ENCODE measurements at places on chromosomes 7 and 10.

DNA sequence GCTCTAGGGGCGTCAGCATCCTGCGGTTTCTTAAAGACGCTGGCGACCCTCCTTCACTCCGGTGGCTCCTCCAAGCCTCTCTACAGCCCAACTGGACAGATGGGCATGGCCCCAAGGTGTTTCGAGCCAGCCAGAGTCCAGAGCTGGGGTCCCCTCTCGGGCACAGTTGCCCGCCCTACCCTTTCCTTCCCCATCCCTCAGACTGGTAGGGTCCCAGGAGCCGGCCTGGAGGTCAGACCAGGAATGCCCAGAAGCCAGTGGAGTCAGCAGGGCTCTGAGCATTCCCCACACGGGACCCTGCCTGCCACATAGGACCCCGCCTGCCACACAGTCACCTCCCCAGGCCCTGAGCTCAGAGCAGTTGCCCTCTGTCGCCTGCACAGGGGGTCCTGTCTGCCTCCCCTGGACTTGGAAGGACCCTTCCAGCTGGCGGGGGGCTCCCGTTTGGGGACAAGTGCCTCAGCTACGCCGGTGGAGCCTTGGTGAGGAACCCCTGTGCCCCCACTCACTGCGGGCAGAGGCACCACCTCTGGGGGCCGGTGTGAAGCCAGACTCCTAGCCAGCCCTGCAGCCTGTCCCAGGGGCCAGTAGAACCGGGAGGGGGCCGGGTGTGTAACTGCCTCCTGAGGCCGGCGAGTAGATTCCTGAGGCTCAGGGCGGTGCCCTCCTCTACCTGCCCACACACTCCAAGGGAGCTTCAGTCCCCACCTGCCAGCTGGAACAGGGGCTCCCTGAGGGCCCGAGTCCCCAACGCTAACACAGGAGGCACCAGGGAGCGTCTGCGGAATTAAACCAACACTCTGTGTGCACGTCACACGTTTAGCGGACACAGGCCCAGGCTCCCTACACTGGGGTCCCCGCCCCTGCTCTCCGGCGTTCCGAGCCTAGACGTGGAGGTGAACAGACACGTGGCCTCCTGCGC lies 19.4 kb upstream of the PDGFA start:
- no peak for DNase-seq

GRCh38 chr7:124263232-124263827 lies 230.5 kb upstream of the TMEM229A start:
- DNase-seq = no peak

- DNase-seq = no peak
These were observed 8.7 kb upstream of the CTAGE4 start for GRCh38 chr7:144174613-144175012.

- DNase-seq = no peak
These were observed 132.4 kb upstream of the GDF10 start for GRCh38 chr10:47167591-47167990.

DNA sequence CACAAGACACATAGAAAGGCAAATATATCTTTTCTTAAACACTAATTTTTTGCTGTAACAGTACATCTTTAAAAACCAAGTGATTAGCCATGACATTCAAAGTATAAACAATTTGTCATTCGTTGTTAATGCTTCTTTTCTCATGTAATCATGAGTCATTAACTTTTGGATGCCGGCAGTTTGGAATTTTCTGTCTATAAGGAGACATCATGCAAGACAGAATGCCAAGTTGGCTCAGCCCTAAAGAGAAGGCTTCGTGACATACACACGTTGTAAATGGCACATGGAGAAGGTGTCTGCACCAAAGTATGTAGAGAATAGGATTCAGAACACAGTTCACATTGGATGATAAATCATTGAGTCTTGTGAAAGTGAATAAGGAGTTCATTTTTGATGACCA lies 35.9 kb downstream of the CCDC3 start:
- no peak for DNase-seq

GRCh38 chr7:66642186-66642585 lies 13.5 kb downstream of the KCTD7 start:
- DNase-seq = no peak

All from activated CD8-positive, alpha-beta memory T cell treated with anti-CD3 and anti-CD28 coated beads for 1 hour (primary cell).